T-helper 2 cell (primary cell): ENCODE measurements at places on chromosomes 3 and 15.

DNA sequence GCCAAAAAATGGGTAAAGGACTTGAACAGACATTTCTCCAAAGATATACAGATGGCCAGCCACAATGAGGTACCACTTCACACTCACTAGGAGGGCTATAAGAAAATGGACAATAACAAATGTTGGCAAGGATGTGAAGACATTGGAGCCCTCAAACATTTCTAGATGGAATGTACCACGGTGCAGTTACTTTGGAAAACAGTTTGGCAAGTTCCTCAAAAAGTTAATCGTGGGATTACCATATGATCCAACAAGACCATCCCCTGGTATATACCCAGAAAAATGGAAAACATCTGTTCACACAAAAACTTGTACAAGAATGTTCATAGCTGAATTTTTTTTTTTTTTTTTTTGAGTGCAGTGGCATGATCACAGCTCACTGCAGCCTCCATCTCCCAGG is 15.9 kb upstream of the HRH1 start:
- no peak for DNase-seq

DNA sequence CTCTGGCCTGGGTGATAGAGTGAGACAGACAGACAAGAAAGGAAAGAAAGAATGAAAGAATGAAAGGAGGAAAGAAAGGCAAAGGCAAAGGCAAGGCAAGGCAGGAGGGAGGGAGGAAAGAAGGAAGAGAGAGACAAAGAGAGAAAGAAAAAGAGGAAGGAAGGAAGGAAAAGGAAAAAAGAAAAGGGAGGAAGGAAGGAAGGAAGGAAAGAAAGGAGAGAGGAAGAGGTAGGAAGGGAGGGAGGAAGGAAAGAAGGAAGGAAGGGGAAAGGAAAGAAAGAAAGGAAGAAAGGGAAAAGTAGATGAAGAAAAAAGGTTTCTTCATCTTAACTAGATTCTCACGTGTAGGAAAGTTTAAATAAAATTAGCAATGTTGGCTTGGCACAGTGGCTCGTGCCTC is 142.2 kb downstream of the GREM1 start:
- DNase-seq: no peak

- DNase-seq: no peak
Observed at GRCh38 chr15:35810007-35810406, 264.0 kb upstream of the DPH6 start.

GRCh38 chr3:144737281-144737680 is 765.7 kb downstream of the DIPK2A start:
- no peak for DNase-seq

DNA sequence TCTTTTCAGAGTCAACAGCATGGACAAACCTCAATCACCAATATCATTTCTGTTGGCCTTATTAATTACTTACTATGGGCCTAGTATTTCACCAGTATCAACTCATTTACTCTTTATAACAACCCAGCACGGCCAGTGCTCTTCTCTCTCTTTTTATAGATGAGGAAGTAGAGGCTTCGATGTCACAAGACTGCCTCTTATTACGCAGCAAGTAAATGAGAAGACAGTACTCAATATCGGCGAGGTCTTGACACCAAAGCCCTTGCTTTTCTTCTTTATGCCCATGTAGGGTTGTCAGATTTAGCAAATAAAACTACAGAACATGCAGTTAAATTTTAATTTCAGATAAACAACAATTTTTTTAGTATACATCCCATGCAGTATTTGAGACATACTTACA is 99.0 kb upstream of the KCNMB2 start:
- no peak for DNase-seq

DNA sequence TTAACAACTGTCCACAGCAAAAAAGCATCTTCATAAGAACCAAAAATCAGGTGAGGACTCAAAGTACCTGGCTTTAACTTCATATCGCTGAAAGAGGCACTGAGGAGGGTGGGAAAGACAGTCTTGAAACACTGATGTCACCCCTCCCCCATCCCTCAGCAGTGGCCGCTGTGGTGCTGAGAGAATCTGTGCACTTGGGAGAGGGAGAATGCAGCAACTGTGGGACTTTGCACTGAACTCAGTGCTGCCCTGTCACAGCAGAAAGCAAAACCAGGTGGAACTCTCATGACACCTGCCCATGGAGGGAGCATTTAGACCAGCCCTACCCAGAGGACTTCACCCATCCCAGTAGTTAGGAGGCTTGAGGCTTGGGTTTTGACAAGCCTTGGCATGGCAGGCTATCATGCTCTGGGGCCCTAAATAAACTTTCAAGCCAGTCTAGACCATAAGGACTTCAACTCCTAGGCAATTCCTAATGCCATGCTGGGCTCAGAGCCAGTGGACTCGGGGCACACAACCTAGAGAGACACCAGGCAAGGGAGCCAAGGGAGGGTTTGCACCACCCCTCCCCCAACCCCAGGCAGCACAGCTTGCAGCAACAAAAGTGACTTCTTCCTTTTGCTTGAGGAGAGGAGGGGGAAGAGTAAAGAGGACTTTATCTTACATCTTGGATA is 6.1 kb upstream of the ZSCAN2 start:
- DNase-seq: no peak

DNA sequence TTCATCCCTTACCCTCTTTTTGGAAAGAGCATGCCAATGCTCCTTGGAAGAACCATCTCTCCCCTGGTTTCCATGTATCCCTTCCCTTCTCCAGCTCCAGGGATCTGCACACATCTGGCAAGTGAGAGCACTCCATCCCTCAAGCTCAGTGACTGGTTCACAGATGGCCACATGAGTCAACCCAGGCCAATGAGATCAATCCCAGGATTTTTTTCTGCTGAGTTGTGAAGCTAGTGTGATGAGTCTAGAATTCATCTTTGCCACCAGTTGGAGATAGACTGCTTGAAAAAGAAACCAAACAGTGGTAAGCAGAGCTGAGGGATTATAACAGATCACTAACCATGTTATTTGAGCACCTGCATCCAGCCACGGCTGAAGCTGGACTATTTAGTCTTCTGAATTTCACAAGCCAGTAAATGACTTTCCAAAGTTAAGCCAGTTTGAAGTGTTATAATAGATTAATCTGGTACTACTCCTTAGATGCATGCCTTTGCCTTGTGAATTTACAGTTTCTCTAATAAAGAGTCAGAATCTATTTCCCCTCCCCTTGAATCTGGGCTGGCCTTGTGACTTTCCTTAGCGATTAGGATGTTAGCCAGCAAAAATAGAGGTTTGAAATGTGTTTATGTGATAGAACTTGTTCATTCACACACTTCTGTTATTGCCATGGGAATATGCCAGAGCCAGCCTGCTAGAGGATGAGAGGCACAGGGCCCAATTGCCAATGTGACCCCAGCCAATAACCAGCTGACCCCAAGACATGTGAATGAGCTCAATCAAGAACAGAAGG is 159.8 kb downstream of the WNT5A start:
- no peak for DNase-seq

DNA sequence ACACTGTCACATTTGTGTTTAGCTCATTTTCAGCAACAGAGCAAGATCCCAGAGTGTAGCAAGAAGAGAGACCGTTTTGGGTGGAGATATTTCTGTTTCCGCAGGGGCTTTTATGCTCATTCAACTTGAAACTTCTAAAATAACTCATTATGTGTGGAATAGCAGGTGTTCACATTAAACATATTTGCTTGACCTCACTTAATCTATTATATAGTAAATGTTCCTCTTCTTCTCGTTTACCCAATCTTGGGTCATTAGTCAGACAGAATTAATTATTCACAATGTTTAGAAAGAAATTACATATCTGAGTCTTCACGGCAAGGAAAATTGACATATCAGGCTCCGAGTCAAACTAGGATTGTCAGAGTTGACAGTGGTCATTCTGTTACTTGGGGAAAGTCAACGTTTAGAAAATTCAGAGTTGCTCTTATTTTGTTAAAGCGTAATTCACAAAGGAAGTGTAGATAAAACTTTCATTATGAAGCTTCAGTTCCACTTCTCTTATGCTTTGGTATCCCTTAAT is 222.9 kb downstream of the TPRG1 start:
- no peak for DNase-seq

- no peak for DNase-seq
Observed at GRCh38 chr3:75951941-75952340, 166.6 kb upstream of the ZNF717 start.

- no peak for DNase-seq
Observed at GRCh38 chr3:142896996-142897395, 8.1 kb upstream of the PCOLCE2 start.
